ENCODE measurements at places on chromosomes 5 and 9.

GRCh38 chr5:164746723-164747122, 1241.3 kb downstream of the MAT2B start:
- no peak for DNase-seq

- no peak for DNase-seq
These were observed at the start of gene C1QTNF3 for GRCh38 chr5:34043099-34043876. C1QTNF3 (minus strand) TSS chr5:34043213; CDS start chr5:34043125, 88 bp downstream.

DNA sequence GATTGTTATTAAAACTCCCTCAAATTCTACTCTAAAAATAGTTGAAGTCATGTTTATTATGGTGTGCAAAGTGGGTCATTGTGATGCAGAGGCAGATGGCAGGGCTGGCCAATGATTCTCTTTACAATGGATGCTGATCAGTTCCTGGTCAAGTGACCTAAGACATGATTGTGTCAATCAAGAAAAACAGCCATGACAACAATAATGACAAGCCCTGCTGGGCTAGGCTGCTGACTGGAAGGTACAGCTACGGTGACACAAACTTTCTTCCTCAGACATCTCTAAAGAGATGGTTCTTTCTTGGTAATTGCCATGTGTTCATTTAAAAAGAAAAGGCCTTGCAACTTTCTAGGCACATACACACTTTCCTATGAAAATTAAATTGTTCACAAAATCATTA, 3.6 kb downstream of the SLC24A2 start:
- DNase-seq = no peak

- no peak for DNase-seq
These were observed 143.7 kb downstream of the PTTG1 start for GRCh38 chr5:160565376-160565775.

DNA sequence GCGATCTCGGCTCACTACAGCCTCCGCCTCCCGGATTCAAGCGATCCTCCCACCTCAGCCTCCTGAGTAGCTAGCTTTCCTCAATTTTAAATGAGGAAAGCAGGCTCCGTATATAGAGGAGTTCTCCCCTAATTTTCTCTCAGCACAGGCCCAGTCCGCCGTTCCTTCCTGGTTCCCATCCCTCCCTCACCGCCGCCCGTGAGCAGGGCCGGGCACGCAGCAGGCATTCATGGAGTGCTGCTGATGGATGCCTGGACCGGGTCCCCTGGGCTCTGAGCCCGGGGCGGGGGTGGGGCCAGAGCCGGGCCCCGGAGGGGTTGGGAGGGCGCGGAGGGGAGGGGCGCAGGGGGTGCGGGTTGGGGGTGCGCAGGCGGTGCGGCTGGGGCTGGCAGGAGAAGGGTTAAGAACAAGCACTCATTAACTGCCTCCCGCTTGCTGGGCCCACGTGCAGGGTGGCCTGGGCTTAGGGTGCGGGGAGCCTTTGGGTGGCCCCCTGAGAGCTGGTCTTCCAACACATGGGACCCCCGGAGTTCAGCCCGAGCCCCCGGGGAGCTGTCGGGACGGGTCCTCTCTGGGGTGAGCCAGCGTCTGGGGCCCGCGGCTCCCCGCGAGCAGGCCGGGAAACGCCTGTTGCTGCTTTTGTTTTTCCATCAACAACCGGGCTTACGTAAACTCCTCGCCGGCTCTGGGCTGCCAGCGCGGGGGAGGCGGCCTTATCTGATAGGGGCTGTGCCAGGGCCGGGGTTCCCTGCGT, 33.7 kb downstream of the LHX2 start:
- no peak for DNase-seq

GRCh38 chr5:124783285-124783684, 36.8 kb upstream of the ZNF608 start:
- no peak for DNase-seq

GRCh38 chr9:91163773-91164471, 197.8 kb downstream of the AUH start:
- DNase-seq = no peak

GRCh38 chr5:74541381-74541781, 99.1 kb downstream of the ENC1 start:
- DNase-seq = no peak

DNA sequence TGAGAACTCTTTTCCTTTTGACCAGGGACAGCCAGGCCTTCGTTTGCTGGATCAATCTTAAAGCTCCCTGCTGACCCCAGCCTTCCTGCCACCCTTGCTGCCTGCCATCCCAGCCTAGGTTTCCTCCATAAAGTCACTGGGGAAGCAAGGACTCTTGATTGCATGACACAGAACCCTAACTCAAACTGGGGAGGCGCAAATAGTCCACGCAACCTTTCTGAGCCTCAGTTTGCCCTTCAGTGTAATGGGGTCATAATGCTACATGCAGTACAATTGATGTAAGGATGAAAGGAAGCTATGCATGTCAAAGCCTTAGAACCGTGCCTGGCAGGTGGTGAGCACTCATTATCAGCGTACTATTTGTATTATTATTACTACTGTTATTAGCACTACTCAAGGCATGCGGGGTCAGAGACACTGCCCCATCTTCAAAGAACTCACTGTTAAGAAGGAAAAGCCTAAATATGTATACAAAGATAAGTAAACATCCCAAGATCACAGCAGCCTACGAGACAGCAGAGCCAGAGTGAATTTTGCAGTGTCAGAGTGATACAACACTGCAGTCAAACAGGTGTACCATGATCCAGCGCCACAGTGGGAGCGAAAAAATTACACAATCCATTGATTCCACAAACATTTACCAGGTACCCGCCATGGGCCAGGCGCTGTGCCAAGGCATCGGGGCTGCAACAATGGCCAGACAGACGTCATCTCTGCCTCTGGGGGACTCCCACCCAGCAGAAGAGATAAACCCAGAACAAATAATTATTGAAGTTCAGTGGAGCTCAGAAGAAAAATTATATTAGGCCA, 16.9 kb upstream of the CPLX2 start:
- no peak for DNase-seq

- DNase-seq = no peak
These were observed 3.2 kb downstream of the CAVIN4 start for GRCh38 chr9:100581081-100581480.

Measured in kidney capillary endothelial cell (primary cell).